ENCODE measurements at places on chromosomes 3 and 15. TPM values are rescaled to one million over a fixed set of nuclear protein-coding genes. Genes with fewer than 3 reads are reported as not detected.

RASGRF1 gene
- total RNA-seq = 9.4 TPM

PAK6 gene
- total RNA-seq = 1.2 TPM

TMEM207 gene
- total RNA-seq = not detected

ZNF662 gene
- 0.34 TPM for total RNA-seq

RETNLB gene
- not detected for total RNA-seq

DNA sequence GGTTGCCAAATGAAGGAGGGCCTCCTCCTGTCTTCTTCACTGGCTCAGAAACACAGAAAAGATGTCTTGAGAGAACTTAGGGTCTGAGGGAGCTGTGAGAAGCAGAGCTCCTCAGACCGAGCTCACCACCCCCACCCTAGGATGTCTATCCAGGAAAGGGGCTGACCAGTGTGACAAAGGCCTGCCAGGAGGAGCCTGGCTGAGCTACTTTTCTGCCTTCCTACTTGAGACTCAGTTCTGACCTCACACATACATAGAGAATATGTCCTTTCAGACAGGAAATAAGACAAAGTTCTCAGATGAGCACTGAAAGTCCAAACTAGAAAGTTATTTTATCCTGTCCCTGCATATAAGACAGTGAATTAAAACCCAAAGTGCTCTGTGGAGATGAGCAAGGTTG lies 54.5 kb downstream of the KIF9 start:
- H3K27me3 ChIP-seq = no peaks in the 10 kb centered on the region
- peaks cover 40% of the 10 kb centered on the region for H3K4me1 ChIP-seq
- H3K27ac ChIP-seq = no peak overlapping the region
- no peak overlapping the region for H3K4me3 ChIP-seq
- no peak for DNase-seq

- H3K27me3 ChIP-seq = no peaks in the 10 kb centered on the region
- H3K27ac ChIP-seq = no peak overlapping the region
- H3K36me3 ChIP-seq = no peaks in the 10 kb centered on the region
- no peak for DNase-seq
- H3K4me1 ChIP-seq = peaks cover 5% of the 10 kb centered on the region
Observed at GRCh38 chr15:38441130-38441519, 12.8 kb upstream of the FAM98B start.

DNA sequence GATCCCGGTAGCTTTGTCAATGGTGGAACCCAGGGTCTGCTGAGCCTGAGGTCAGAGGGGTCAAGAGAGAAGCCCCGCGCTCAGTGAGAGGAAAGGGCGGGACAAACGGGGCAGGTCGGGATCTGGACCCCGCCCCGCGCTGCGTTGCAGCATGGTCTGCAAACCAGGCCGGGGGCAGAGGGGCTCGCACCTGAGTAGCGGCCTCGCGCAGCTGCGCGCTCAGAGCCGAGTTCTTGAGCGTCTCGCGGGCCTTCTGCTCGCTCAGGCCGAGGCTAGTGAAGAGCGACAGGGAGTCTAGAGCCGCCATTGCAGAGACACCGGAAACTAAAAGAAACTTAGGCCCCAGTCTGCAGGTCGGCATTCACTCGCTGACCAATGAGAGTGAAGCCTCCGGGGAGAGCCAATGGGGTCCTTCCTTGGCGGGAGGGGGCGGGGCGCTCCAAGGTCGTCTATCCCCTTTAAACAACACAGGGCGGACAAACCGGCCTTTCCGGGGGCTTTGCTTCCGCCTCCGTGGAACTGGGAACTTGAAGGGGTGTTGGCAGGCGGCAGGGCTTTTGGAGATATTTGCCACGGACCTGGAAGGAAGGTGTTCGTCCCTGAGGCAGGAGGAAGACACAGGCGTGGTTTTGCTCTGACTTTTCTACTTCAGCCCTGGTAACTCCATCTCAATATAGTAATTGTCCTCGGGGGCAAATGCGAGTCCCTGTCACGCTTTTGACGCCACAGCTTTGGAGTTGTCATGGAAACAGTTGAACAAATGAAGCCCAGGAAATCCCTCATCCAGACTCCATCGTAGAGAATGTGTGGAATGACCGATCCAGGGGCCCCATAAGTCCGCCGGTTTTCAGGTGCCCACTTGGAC lies at the start of gene QARS1:
TSS of gene QARS1 (minus strand) at position 331 of the 865 bp plus-strand sequence. CDS start at position 307, 24 bp downstream.
- peak within 1 kb of the TSS; percentile 81 for H3K27ac ChIP-seq
- peak; percentile 90 for DNase-seq
- H3K36me3 ChIP-seq = peaks cover 43% of the 10 kb centered on the region
- no peaks in the 10 kb centered on the region for H3K27me3 ChIP-seq

GRCh38 chr15:41982133-41982930 lies 10.0 kb upstream of the EHD4 start:
- no peaks in the 10 kb centered on the region for H3K36me3 ChIP-seq
- H3K27me3 ChIP-seq = no peaks in the 10 kb centered on the region

DNA sequence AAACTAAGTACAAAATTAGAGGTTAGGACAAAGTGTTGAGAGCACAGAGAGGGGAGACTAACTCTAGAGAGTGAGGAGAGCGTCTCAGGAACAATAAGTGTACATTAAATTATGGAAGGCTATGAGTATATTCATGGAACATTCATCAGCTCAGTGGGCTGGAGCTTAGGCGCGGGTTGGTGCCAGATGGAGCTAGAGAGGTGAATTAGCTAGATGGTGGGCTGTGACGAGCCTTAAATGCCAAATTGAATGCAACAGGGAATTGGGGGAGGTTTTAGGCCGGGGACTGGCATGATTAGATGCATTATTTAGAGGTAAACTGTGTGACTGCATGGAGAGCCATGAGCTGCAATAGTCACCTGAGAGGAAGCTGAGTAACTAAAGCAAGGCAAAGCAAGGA lies 97.1 kb downstream of the TMEM108 start:
- H3K36me3 ChIP-seq = no peaks in the 10 kb centered on the region
- H3K4me1 ChIP-seq = no peaks in the 10 kb centered on the region
- H3K27me3 ChIP-seq = peaks cover 5% of the 10 kb centered on the region
- DNase-seq = no peak
- H3K27ac ChIP-seq = no peak overlapping the region

DNA sequence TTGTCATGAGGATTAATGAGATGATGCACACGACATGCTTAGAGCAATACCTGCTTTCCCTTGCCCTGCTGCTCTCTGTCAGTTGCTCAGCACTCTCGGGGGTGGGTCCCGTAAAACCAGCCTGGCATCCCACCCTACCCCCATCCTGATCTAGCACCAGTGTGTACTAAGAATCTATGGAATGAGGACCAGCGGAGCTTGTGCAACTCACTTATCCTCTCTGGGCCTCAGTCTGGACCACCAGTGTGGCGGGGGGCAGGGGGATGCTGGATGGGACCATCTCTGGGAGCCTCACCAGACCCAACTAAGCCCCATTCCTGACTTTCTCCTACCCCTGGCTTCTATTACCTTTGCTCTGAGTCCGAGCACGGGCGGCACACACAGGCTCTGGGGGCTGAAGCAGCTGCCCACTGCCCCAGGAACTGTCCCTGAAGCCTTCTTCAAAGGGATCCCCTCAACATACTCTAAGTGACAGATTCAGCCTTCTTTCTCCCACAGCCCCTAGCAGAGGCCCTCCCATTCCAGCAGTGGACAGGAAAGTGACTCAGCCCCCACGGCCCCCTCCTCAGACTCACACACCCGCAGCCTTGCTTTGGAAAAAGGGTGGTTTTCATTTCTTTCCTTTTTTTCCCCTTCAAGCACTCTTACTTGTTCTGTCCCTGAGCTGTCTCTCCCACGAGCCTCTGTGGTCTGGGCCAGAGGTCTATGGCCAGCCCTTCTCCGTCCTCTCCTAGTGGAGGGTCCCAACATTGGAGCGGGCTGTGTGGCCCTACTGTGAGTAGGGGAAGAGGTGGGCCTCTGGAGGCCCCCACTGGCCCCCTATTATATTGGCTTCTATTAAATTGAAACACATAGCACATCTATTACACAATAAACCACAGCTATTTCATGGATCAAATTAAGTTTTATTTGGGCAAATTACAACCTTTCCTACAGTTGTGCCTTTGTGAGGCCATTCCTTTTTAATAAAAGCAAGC lies 100.3 kb downstream of the SMAD6 start:
- H3K27ac ChIP-seq = no peak overlapping the region
- no peaks in the 10 kb centered on the region for H3K27me3 ChIP-seq
- H3K4me1 ChIP-seq = no peaks in the 10 kb centered on the region
- no peak overlapping the region for H3K4me3 ChIP-seq

- no peaks in the 10 kb centered on the region for H3K36me3 ChIP-seq
- peaks cover 25% of the 10 kb centered on the region for H3K27me3 ChIP-seq
- H3K27ac ChIP-seq = no peak overlapping the region
- no peak overlapping the region for H3K4me3 ChIP-seq
- no peak for DNase-seq
Observed at GRCh38 chr3:122178711-122179110, 4.8 kb upstream of the CASR start.

DNA sequence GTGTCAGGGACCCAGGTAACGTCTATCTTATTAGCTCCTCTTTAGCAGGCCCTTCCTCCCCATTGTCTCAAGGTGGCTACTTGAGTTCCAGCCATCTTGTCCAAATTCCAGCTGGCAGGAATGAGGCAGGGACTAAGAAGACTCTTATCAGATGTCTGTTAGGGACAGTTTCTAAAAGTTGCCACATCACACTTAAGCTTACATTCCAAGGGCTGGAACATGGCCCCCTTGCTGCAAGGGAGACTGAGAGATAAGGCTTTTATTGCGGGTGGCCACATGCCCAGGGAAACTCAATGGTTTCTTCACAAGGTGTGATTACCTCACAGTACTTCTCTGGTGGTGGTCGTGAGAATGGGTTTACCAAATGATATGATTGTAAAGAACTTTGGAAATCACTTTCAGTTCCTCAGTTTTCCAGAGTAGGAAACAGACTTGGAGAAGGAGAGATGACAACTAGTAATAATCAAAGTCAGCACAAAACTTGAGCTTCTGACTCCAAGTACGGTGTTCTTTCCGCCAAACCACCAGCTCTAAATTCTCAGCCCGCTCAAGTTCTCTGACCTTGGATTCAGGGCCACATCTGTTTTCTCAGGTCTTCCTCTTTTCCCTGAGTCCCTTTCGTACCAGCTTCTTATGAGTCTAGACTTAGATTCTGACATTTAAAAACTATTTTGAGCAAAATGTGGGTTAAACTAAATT lies 14.2 kb downstream of the PDIA5 start:
- peaks cover 22% of the 10 kb centered on the region for H3K4me1 ChIP-seq
- no peaks in the 10 kb centered on the region for H3K27me3 ChIP-seq
- DNase-seq = no peak
- H3K36me3 ChIP-seq = no peaks in the 10 kb centered on the region
- H3K27ac ChIP-seq = no peak overlapping the region

DNA sequence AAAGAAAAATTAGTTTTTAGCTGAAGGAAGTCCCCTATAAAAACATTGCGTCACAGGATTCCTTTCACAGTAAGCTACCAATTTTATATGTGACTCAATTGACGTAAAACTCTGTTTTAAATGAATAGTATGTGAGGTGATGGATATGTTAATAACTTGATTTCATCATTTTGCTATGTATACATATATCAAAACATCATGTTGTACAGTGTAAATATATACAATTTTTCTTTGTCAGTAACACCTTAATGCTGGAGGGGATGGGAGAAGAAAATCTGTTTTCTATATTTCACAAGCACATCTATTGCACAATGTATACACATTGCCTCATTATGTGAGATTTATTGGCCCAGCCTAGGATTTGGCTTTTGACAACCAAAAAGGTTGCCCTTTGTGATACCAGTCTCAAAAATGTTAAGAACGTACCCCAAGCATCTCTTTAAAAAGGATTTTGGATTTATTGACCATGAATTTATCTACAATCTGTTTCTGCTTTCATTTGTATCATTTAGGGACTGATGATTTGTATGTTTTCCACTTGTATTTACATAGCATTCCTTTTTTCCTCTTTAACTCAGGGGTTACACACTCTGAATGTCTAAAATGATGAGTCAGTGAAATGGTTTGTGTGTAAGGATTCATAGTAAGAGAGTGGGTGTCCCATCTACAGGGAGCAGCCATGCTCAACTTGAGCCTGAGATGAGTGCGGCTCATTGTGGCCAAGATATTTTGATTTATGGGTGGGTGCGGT lies 62.6 kb downstream of the CRTC3 start:
- no peak overlapping the region for H3K27ac ChIP-seq
- peaks cover 12% of the 10 kb centered on the region for H3K36me3 ChIP-seq
- no peak overlapping the region for H3K4me3 ChIP-seq
- H3K4me1 ChIP-seq = peaks cover 52% of the 10 kb centered on the region
- H3K27me3 ChIP-seq = no peaks in the 10 kb centered on the region
- DNase-seq = no peak

GRCh38 chr3:134938029-134938525 lies 143.0 kb downstream of the EPHB1 start:
- no peaks in the 10 kb centered on the region for H3K36me3 ChIP-seq
- H3K4me1 ChIP-seq = no peaks in the 10 kb centered on the region
- no peak overlapping the region for H3K4me3 ChIP-seq
- DNase-seq = no peak
- H3K27me3 ChIP-seq = no peaks in the 10 kb centered on the region

GRCh38 chr3:135246027-135246426 lies 451.0 kb downstream of the EPHB1 start:
- no peak overlapping the region for H3K27ac ChIP-seq
- no peak overlapping the region for H3K4me3 ChIP-seq
- no peaks in the 10 kb centered on the region for H3K27me3 ChIP-seq
- DNase-seq = no peak
- H3K36me3 ChIP-seq = no peaks in the 10 kb centered on the region

- peak; percentile 75 for DNase-seq
- H3K4me3 ChIP-seq = no peak overlapping the region
- H3K27ac ChIP-seq = no peak overlapping the region
- H3K27me3 ChIP-seq = no peaks in the 10 kb centered on the region
- peaks cover 27% of the 10 kb centered on the region for H3K4me1 ChIP-seq
Observed at GRCh38 chr3:157064402-157064801, 95.5 kb downstream of the CCNL1 start.

DNA sequence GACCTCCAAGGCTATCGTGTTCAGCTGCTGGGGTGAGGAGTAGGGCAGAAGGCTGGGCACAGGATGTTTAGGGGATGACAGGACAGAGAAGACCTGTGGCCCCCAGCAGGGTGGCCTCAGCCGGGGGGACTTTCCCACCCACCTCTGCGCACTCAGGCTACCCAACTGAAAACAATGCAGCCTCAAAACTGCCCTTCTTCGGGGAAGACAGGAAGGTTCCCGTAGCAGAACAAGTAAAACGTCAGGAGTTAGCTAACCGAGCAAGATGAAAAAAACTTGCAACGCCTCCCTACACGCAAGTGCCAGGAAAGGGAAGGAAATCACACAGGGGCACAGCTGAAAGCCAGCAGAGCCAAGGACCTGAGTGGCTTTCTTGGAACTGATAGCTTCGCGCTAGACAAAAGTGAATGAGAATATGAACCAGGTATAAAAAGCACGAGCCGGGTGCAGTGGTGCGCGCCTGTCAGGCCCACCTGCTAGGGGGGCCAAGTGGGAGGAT lies 38.4 kb upstream of the FURIN start:
- no peaks in the 10 kb centered on the region for H3K36me3 ChIP-seq
- DNase-seq = peak; percentile 53
- no peak overlapping the region for H3K4me3 ChIP-seq
- no peak overlapping the region for H3K27ac ChIP-seq

- H3K27ac ChIP-seq = no peak overlapping the region
- peaks cover 12% of the 10 kb centered on the region for H3K4me1 ChIP-seq
- H3K27me3 ChIP-seq = no peaks in the 10 kb centered on the region
Observed at GRCh38 chr15:76987896-76988860, 6.7 kb upstream of the PSTPIP1 start.

All from B cell (primary cell).